ENCODE measurements at places on chromosomes 11 and 22. TPM values are rescaled to one million over a fixed set of nuclear protein-coding genes. Genes with fewer than 3 reads are reported as not detected.

DNA sequence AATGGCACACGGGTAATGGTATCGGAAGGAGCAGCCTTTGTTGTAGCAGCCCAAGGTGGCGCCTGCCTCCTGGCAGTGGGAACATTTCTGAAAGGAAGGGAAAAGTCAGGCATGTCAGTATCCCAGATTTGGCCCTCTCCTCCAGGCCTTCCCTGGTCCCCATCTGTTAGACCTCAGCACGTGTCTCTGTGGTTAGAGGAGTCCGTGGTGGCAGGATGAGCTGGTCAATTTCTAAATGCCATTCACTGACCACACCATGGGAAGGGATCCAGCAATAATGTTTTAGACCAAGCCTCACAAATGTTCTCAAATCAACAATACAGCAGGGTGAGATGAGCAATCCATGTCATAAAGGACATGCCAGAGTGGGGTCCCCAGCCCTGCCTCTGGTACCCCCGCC is 49.0 kb upstream of the CYP2D6 start:
- H3K4me3 ChIP-seq: no peak overlapping the region
- H3K36me3 ChIP-seq: peaks cover 17% of the 10 kb centered on the region
- H3K27ac ChIP-seq: no peak overlapping the region
- DNase-seq: no peak

- no peak for DNase-seq
- no peak overlapping the region for H3K4me3 ChIP-seq
- no peaks in the 10 kb centered on the region for H3K27me3 ChIP-seq
Observed at GRCh38 chr11:116678887-116679286, 93.9 kb downstream of the BUD13 start.

The OSBP gene
- 38.8 TPM for total RNA-seq

The TRIM51 gene
- total RNA-seq: not detected

DNA sequence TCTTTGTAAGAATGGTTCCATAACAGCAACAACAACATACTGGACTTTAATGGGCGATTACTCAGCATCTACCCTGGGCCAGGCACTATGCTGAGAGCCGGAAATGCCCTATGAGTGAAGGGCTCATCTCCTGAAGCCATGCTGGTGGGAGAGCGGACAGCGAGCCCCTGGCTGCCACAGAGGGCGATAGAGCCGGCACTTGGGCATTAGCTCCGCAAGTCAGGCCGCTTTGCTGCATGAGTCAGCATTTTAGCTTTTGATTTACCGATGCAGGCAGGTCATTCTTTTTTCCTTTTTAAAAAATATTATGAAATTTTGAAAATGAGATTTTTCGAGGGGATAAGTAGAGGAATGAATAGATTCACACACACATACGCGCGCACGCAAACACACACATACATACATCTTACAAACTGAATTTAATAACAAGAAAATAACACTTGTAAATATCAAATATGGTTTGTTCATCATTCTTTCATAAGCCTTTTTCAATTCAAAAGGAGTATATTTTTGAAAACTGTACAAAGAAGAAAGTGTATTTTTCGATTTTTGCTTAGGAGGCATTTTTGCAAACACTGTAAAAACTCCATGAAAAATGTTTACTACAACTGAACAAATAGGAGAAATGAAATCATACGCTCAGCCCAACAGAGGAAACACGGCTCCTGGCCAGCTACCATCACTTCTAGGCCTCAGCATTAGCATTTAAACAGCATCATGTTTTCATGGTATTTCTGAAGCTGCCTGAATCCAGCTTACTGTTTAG is 667.3 kb downstream of the OPCML start:
- peaks cover 26% of the 10 kb centered on the region for H3K4me1 ChIP-seq
- no peaks in the 10 kb centered on the region for H3K27me3 ChIP-seq
- no peak overlapping the region for H3K4me3 ChIP-seq
- peak; percentile 55 for DNase-seq

GRCh38 chr22:42056757-42057511 is 13.7 kb downstream of the NAGA start:
- H3K4me3 ChIP-seq: no peak overlapping the region
- peaks cover 46% of the 10 kb centered on the region for H3K36me3 ChIP-seq
- H3K27ac ChIP-seq: no peak overlapping the region
- H3K4me1 ChIP-seq: no peaks in the 10 kb centered on the region
- no peak for DNase-seq

GRCh38 chr11:68552542-68552941 is 92.0 kb downstream of the PPP6R3 start:
- peaks cover 46% of the 10 kb centered on the region for H3K36me3 ChIP-seq
- DNase-seq: no peak
- H3K27ac ChIP-seq: no peak overlapping the region
- peaks cover 12% of the 10 kb centered on the region for H3K4me1 ChIP-seq
- no peaks in the 10 kb centered on the region for H3K27me3 ChIP-seq
- no peak overlapping the region for H3K4me3 ChIP-seq

GRCh38 chr11:127205688-127206217 is 205.2 kb upstream of the KIRREL3 start:
- H3K36me3 ChIP-seq: peaks cover 32% of the 10 kb centered on the region
- H3K27me3 ChIP-seq: no peaks in the 10 kb centered on the region
- no peaks in the 10 kb centered on the region for H3K4me1 ChIP-seq
- H3K4me3 ChIP-seq: no peak overlapping the region
- no peak for DNase-seq

DNA sequence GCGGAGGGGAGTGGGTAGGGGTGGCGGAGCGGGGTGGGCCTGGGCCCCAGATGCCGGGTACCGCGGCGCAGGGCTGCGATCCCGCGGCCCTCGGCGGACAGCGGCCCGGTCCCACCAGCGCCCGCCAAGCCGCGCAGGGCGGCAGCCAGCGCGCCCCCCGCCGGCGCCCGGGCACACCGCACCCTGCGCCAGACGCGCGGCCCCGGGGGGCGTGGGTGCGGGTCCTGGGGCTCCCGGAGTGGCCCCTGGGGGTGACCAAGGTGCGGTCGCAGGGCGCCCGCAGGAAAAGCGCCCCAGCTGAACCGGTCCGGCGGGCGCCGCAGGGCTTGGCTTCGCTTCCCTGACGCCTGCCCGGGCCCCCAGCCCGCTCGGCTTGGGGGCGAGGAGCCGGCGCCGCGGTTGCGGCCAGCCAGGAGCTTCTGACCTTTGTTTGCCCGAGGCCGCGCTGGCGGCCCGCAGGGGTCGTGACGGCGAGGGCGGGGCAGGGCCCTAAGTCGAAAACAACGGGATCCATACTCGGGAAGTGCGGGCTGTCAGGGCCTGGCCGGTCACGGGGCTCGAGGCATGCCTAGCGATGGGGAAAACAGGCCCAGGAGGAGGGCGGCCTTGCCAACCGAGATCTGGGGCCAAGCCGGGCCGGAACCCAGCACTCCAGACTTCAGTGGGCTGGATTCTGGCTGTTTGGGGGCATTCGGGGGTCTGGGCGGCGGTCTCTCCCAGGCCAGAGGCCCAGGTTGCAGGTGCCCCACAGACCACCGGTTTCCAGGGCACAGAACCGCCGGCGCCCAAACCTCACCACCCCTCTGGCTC is 581 bp upstream of the AP5B1 start:
- DNase-seq: peak; percentile 73
- no peaks in the 10 kb centered on the region for H3K36me3 ChIP-seq
- peak overlapping the region; percentile 47 for H3K4me3 ChIP-seq

The NPAS4 gene
- total RNA-seq: 0.44 TPM

DNA sequence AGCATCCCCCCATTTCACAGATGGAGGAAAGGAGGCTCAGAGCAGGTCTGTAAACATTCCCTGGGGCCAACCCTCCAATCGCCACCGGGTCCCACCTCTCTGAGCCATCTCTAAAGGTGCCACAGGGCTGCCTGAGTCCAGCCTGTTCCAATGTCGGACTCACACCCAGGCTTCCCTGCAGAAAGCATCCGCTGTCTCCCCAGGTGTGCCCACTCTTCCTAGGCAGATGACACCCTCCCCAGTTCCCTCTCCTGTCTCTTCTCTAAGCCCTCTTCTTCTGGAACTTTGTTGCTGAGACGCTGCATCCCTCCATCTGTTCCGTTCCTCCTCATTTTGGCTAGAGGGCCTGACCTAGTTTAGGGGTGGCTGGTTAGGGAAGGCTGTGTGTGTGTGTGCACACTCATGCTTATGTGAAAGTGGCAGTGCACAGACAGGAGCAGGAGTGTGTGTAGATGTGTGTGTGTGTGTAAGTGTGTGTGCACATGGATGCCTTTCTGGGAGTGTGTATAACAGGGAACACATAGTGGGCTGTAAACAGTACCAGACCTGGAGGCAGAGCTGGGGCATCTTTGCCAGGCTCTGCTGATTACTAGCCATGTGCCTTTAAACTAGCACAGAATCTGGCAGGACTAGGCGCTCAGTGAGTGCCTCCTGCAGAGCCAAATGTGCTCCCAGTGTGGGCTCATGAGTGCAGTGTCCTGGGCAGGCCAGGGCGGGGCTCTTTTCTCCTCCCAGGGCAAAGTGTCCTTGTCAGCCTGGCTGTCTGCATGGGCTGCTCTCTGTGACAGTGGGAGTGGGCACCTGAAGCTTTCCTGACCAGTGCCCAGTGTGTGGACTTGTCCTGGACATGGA is 77.3 kb upstream of the NECTIN1 start:
- H3K27me3 ChIP-seq: no peaks in the 10 kb centered on the region
- no peak for DNase-seq
- H3K4me3 ChIP-seq: no peak overlapping the region
- H3K4me1 ChIP-seq: peaks cover 4% of the 10 kb centered on the region
- no peaks in the 10 kb centered on the region for H3K36me3 ChIP-seq

The OR51E1 gene
- total RNA-seq: not detected

The MEI1 gene
- total RNA-seq: 0.16 TPM

The DDTL gene
- 5.8 TPM for total RNA-seq

DNA sequence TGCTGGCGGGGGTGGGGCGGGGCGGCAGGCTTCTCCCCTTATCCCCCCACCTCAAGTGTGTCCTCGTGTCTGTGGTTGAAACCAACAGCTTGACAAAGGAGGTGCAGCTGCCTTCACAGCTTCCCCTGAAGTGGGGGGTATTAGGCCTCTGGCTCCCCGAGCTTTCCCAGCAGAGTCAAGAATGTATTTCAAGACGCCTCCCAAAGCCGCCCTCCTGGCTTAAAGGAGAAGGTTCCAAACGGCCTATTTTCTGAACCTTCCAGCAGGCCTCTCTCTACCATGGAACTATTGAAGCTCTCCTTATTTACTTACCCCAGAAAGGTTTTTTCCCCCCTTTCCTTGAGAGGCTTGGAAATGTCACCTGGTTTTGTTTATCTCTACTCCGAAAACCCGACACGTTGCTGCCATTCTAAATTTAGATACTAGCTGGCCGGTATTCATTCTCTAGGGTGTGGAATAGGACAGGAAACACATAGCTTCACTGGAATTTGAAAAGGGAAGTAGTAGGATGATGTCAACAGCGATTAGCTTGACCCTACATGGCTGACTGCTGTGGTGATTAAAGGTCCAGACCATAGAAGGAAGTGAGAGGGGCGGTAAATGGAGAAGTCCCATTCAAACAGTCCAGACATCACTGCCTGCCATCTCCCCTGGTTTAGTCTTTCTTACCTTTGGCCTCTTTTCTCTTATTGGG is 671 bp upstream of the PICALM start:
- peaks cover 35% of the 10 kb centered on the region for H3K4me1 ChIP-seq
- peak overlapping the region; percentile 98 for H3K27ac ChIP-seq
- peak overlapping the region; percentile 99 for H3K4me3 ChIP-seq

DNA sequence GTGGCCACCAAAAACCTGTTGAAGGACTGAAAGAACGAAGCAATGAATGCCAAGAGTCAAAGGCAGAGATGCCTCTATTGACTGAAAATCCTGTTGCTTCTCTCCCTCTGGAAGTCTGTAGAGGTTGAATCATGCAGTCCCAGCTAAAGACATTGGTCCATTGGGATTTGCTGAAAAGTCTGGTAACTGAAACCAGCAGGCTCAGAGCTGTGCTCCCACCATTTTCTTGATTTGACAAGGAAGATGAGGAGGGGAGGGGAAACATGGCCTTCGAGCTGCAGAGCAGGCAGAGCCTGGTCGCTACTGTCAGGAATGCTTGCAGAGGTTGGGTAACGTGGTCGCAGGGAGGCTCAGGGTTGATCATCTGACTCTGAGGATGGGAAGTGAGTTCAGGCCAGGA is 72.8 kb upstream of the CSNK2A3 start:
- H3K27ac ChIP-seq: no peak overlapping the region
- peaks cover 21% of the 10 kb centered on the region for H3K4me1 ChIP-seq
- no peak overlapping the region for H3K4me3 ChIP-seq

DNA sequence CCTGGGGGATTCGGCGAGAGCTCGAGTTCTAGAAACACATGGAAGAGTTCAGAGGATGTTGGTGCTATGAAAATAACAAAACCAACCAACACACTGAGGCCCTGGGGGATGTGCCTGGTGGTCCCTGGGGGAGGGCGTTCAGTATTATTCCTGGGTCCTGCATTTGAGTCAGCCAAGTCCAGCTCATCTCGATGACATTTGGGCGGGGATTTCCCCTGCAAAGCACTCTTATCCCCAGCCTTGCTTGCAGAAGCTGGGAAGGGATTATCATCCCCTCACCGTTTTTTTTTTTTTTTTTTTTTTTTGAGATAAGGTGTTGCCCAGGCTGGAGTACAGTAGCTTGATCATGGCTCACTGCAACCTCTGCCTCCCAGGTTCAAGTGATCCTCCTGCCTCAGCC is 2.1 kb upstream of the SMIM38 start:
- H3K27me3 ChIP-seq: peaks cover 3% of the 10 kb centered on the region
- H3K27ac ChIP-seq: no peak overlapping the region
- peaks cover 16% of the 10 kb centered on the region for H3K36me3 ChIP-seq

DNA sequence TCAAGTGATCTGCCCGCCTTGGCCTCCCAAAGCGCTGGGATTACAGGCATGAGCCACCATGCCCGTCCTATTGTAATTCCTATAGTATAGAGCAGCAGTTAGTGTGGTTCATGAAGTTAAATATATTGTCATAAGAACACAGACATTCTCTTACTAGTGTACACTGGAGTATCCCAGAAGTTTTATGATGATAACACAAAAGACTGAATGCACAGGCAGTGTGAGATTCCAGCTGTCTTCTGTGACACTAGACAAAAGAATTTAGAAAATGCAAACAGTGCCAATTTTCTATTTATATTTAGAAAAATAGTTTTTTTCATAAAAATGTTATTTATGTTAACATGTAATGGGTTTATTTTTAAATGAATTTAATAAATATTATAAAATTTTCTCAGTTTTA is 39.4 kb upstream of the RBX1 start:
- no peak for DNase-seq
- H3K36me3 ChIP-seq: peaks cover 38% of the 10 kb centered on the region
- no peak overlapping the region for H3K4me3 ChIP-seq
- no peak overlapping the region for H3K27ac ChIP-seq
- 0 out of 2 replicates have a peak, but pooled peaks cover 2% of the 10 kb centered on the region for H3K4me1 ChIP-seq
- H3K27me3 ChIP-seq: no peaks in the 10 kb centered on the region

DNA sequence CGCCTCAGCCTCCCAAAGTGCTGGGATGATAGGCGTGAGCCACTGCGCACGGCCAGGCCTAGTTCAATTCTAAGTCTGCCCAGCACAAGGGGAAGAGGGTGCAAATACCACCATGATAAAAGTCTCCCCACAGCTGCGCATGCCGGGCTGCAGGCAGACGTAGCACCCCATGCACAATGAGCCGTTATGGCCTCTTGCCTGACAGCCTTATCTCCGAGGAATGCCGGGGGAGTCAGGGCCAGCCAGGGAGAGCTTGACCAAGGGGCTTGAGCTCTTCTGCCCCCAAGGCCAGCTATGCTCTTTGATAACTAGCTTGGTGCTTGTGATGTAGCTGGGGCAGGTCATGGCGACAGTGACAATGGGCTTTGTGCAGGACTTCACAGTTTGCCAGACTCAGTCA is 13.7 kb upstream of the SCUBE1 start:
- no peak for DNase-seq
- peaks cover 3% of the 10 kb centered on the region for H3K4me1 ChIP-seq
- H3K27me3 ChIP-seq: no peaks in the 10 kb centered on the region
- H3K4me3 ChIP-seq: no peak overlapping the region
- no peaks in the 10 kb centered on the region for H3K36me3 ChIP-seq
- H3K27ac ChIP-seq: 0 out of 2 replicates have a peak overlapping the region, but pooled peaks have one; percentile 8

GRCh38 chr11:110373051-110373702 is 56.6 kb upstream of the FDX1 start:
- H3K27me3 ChIP-seq: no peaks in the 10 kb centered on the region
- no peak overlapping the region for H3K27ac ChIP-seq
- DNase-seq: no peak
- no peaks in the 10 kb centered on the region for H3K36me3 ChIP-seq
- H3K4me1 ChIP-seq: peaks cover 12% of the 10 kb centered on the region

Measured in WTC11 (cell line).